Stimulated activated CD4-positive, alpha-beta T cell treated with anti-CD3 and anti-CD28 coated beads, Interleukin-1b, Interleukin-23, amount 100 ng/mL, for 1 hour (primary cell): ENCODE measurements at places on chromosomes 12 and 14.

DNA sequence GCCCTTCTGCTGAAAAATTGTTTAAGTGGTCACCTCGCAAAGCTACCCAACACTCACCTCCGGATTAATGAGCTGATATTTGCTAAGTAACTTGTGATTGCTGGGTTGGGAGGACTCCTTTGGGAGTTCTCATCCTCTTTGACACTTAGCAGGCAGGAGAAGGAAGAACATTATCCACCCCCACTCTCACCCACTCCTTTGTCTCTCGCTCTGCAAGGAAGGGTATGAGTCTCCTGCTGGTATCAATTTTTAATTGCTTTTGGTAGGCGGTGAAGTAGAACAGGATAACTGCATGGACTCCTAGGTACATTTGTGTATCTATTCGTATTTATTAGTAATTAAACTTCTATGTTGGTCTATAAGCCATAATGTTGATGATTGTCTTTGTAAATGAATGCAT lies 6.9 kb upstream of the ABHD12B start:
- no peak for DNase-seq

GRCh38 chr12:34205401-34205800 lies 183.1 kb downstream of the ALG10 start:
- DNase-seq, result no peak

GRCh38 chr12:132389026-132389425 lies 59.6 kb upstream of the GALNT9 start:
- DNase-seq, result no peak

DNA sequence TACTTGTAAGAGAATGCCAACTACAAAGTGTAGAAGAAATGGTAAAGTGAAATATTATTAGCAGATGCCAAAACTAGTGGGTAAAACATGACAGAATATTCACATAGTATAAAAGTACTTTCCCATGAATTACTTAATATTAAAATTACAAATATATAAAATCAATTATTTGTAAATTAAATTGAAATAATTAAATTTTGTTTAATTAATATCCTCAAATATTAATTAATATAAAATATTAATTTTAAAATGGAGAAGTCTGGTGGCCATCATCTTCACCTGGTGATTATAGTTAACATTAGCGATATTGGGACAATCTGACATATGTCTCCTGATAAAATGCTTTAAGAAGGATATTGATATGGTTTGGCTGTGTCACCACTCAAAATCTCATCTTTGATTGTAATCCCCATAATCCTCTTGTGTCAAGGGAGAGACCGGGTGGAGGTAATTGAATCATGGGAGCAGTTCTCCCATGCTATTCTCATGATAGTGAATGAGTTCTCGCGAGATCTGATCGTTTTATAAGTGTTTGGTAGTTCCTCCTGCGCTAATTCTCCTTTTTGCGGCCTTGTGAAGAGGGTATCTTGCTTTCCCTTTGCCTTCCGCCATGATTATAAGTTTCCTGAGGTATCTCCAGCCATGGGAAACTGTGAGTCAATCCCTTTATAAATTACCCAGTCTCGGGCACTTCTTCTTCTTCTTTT lies 55.0 kb upstream of the SGPP1 start:
- no peak for DNase-seq

- DNase-seq, result no peak
These were observed 280.8 kb downstream of the ZFP36L1 start for GRCh38 chr14:68512088-68512487.

DNA sequence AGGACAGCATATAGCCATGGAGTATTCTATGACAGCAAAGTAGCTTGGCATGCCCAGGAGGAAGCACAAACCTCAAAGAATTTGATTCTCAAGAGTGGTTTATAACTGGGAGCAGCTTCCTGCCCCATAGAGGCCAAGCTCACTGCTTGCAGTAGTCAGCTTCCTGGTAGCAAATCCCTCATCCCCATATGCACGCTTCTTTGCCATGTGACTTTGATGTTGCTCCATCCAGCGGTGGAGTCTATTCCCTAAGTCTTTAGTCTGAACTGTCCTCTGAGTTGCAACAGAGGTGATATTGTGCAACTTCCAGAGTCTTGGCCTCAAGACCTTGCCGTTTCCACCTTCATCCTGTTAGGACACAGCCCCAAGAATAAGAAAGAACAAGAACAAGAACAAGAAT lies 996.8 kb upstream of the TMEM132C start:
- DNase-seq, result no peak

DNA sequence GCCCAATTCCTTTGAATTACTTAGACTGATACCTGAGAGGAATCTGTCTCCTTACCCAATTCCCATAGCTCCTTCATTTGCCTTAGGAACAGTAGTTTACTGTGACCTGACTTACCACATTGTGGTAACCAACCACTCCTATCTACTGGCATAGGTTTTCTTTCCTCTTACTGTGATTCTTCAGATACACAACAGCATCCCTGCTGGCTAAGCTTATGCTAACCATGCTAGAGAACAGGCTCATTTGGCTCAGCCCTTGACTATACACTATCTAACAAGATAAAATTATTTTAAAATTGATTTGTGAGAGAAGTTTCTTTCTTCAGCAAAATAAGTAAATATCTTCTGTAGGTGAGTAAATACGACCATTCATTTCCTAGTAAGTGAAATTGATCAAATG lies 320.4 kb upstream of the DDHD1 start:
- DNase-seq, result no peak

DNA sequence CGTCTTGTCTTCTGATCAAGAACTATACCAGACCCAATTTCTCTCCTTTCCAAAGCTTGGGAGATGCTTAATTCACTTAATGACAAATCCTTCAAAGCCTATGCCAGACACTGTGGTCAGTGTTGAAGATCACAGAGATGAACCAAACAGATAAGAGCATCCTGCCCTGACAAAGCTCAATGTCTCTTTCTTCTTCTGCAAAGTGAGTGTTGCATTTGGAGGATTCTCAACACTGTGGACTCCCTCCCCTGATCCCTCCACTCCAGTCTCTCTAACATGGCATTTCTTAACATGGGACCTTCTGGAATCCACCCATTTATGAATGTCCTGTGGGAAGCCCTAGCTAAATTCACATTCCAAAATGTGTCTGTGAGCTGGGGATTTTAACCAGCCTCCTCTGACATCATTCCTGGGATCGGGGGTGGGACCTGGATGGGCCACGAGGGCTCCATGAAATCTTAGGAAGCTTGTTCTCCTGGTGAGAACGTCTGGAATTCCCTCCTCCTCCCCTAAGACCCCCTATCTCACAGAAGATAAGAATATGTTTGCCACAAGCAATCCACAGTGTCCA lies 20.3 kb downstream of the SYNE3 start:
- no peak for DNase-seq

- no peak for DNase-seq
These were observed 14.0 kb downstream of the NPC2 start for GRCh38 chr14:74478996-74479635.

GRCh38 chr14:81178063-81178462 lies 42.7 kb downstream of the GTF2A1 start:
- no peak for DNase-seq

DNA sequence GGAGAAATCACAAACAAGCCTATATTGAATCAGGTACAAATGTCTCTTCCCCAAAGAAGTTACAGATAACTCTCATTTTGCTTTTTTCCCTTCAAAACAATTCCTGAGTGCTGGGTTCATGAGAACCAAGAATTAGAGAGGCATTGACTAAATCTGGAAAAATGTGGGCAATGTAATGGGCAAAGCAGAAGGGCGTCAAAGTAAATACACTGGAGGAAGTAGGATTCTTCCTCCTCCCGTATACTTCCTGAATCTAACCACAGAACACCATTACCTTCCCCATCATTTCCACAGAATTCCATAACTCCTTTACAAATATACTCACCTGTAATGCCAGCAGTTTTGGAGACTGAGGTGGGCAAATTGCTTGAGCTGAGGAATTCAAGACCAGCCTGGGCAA lies 3.0 kb upstream of the RBMS2 start:
- no peak for DNase-seq

DNA sequence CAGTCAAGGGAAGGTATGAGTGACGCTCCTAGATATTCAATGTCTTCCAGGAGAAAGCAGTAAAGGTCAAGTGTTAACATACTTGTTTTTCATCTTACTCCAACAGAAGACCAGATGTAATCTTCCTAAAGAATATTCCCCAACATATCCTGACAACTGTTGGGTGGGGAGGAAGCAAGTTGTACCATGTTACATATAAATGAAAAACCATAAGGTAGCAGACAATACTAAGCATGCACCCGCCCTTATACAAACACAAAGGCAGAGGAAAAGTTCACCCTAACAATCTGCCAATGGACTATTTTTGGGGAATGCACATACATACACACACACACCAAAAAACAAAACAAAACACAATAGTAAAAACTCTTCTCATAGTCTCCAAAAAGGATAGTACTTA lies 90.2 kb upstream of the FERMT2 start:
- no peak for DNase-seq

DNA sequence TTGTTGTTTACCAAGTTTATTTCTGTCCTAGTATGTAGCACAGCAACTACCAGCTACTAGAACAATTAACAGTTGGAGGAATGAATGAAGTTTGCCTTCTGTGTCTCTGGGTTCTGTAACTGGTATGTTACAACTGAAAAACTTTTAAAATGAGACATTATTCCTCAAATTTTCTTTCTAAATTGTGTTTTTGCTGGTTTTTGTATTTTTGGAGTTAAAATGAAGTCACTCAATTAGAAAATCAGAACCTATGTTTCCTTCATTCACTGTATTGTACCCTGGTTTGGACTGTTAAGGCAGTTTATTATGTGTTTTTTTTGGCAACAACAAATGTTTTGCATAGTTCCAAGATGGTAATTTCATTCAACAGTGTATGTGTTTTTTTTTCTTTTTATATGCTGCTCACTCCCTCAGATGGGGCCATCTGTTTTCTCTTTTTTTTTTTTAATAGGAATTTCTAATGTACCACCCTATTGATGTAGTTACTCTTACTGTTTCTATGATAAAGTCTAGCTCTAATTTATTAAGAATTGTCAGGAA lies 30.2 kb upstream of the EVL start:
- DNase-seq, result no peak

- no peak for DNase-seq
These were observed 37.4 kb downstream of the YEATS4 start for GRCh38 chr12:69396963-69397362.

DNA sequence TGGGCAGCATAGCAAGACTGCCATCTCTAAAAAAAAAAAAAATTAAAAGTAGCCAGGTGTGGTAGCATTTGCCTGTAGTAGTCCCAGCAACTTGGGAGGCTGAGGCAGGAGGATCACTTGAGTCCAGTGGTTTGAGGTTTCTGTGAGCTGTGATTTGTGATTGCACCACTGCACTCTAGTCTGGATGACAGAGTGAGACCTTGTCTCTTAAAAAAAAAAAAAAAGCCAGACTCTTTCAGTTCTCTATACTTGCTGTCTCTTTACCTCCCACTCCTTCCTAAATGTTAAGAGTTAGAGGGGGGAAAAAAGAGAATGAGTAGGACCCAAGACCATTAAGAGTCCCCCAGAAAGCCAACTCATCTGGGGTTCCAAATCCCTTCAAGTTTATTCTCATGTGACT lies 17.8 kb downstream of the EIF2S1 start:
- DNase-seq, result no peak
